Sigmoid colon (tissue), 7 donors: ENCODE measurements at places on chromosomes 3 and 15. TPM values are rescaled to one million over a fixed set of nuclear protein-coding genes. Genes with fewer than 3 reads are reported as not detected.

GRCh38 chr3:138127636-138128365, 4.4 kb downstream of the A4GNT start:
- no peak for DNase-seq
- no peak overlapping the region for H3K27ac ChIP-seq
- no peak overlapping the region for H3K4me3 ChIP-seq
- H3K36me3 ChIP-seq, result no peaks in the 10 kb centered on the region

- H3K36me3 ChIP-seq, result no peaks in the 10 kb centered on the region
- H3K4me1 ChIP-seq, result no peaks in the 10 kb centered on the region
- no peak overlapping the region for H3K4me3 ChIP-seq
- H3K27me3 ChIP-seq, result no peaks in the 10 kb centered on the region
- no peak overlapping the region for H3K27ac ChIP-seq
Observed at GRCh38 chr15:70783610-70784022, 20.3 kb upstream of the UACA start.

FSTL1 gene
- polyA plus RNA-seq, result 56.2 TPM

ABHD17C gene
- polyA plus RNA-seq, result 174 TPM

POU1F1 gene
- not detected for polyA plus RNA-seq

DNA sequence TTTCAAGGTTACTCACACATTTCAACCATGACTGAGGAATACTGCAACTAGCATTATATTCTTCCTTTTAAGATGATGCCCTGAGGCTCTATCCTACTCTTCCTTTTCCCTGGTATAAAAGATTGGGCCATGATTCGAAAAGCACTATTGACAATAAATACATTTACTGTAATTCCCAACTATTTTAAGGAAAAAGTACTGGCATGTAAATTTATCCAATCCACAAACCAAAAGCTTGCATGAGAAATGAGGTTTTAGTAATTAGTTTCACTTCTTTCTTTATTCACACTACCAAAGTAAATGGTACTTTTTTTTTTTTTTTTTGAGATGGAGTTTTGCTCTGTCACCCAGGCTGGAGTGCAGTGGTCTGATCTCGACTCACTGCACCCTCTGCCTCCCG, 310.2 kb downstream of the LRRC3B start:
- no peaks in the 10 kb centered on the region for H3K27me3 ChIP-seq
- no peak overlapping the region for H3K4me3 ChIP-seq
- H3K4me1 ChIP-seq, result no peaks in the 10 kb centered on the region
- DNase-seq, result no peak
- H3K36me3 ChIP-seq, result no peaks in the 10 kb centered on the region
- H3K27ac ChIP-seq, result no peak overlapping the region
